ENCODE measurements at places on chromosomes 3 and 15. TPM values are rescaled to one million over a fixed set of nuclear protein-coding genes. Genes with fewer than 3 reads are reported as not detected.

The SLC22A13 gene
- 0.68 TPM for total RNA-seq

The RARRES1 gene
- not detected for total RNA-seq

The SOX14 gene
- not detected for total RNA-seq

The GREM1 gene
- 1.0 TPM for total RNA-seq

The ALDH1L1 gene
- not detected for total RNA-seq

The MEF2A gene
- 37.4 TPM for total RNA-seq

The MINAR1 gene
- 0.42 TPM for total RNA-seq

The CHRNA7 gene
- total RNA-seq, result 0.16 TPM

The PFKFB4 gene
- 2.1 TPM for total RNA-seq

Measured in T-cell (primary cell).